Activated CD4-positive, alpha-beta T cell treated with anti-CD3 and anti-CD28 coated beads, Interleukin-2, amount 50 U/mL, for 48 hours (primary cell): ENCODE measurements at places on chromosomes 3 and 15.

- no peak for DNase-seq
Observed at GRCh38 chr15:25391971-25392721, 46.7 kb downstream of the UBE3A start.

DNA sequence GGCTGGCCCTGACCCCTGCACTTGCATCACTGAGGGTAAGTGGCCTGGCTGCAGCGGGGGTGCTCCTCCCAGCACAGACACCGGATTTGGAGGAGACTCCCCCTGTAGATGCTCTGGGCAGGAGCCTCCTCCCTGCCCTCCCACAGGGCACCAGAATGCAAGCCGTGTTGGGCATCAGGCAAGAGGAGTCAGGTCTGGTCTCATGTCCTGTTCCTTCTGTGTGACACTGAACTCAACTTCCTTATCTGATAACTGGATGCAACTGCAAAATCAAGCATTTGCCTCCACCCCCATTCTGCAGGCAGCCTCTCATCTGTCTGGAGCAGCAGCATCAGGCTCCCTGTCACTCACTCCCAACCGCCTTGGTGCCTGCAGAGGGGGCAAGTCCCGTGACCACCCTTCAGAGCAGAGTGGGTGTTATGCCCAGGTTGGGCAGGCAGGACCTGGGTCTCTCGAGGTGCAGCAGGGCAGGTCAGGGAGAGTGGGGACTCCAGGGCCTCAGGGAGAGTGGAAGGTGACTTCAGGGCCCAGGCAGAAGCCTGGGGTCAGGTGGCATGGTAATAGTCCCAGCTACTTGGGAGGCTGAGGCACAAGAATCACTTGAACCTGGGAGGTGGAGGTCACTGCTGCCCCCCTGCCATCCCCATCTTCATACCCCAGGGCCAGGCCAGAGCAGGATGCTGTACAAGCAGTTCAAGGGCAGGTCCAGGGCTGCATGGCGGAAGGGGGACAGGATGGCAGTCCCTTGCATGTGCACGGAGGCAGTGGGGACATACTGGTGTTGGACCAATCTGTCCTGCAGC is 10.5 kb upstream of the RPL29 start:
- no peak for DNase-seq

GRCh38 chr3:37227870-37228549 is 53.6 kb upstream of the LRRFIP2 start:
- DNase-seq: no peak

DNA sequence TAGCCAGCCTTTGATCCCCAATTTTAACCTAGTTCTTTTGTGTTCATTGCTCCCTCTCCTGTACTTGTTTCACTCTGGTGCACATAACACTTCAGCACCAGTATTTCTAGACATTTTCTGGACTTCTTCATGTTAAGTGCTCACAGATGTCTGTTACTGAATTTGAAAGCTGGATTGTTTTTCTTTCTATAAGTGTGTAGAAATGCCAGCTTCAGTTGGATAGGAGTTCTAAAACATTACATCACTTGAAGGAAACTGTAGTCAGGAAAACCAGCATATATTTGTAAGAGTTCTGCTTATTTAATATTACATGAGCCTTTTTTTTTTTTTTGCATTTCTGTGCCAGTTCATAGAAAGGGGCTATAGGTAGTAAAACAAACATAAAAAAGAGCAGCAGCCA is 21.6 kb downstream of the QTRT2 start:
- DNase-seq: no peak

DNA sequence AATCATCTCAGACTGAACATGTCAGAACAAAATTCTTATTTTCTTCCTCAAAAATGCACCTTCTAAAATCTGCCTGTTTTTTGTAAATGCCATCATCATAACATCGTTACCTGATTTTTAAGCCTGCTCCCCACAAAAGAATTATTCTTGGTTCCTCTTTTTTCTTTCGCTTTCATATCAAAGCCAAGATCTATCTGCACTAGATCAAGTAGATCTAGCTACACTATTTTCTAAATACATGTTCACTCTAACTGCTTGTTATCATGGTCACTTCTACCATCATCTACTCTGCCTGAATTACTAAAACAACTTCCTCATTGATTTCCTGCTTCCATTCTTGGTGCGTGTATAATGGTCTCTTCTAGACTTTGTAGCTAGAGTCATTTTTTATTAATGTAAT is 217.7 kb downstream of the ARPP21 start:
- DNase-seq: no peak

DNA sequence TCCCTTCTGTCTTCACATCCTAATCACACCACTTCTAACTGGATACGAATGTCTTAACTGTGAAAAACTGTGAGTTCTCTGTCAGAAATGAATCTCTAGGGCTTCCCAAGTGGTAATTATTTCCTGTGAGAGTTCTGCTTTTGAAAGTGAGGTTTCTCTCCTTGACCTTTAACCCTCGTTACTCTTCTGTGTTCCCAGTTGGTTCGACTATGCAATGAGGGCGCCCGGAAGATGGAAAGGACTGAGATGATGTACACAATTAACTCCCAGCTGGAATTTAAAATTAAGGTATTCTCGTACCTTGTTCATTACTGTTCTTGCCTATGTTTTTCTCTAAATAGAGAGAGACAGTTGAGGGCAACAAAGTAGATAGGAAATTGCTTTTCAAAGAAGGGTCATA is 96.5 kb downstream of the ARHGEF26 start:
- DNase-seq: no peak

- no peak for DNase-seq
Observed at GRCh38 chr3:78204977-78205376, 1165.1 kb downstream of the ROBO2 start.

- no peak for DNase-seq
Observed at GRCh38 chr3:99549957-99550603, 88.3 kb upstream of the COL8A1 start.
